ENCODE measurements at places on chromosomes 5 and 9.
A peak's percentile ranks its signal among the peaks of the same experiment; 100 is the strongest.

GRCh38 chr5:33129309-33129708, 311.5 kb upstream of the TARS1 start:
- DNase-seq = no peak

GRCh38 chr5:126100767-126101166, 322.4 kb upstream of the GRAMD2B start:
- DNase-seq = no peak

GRCh38 chr9:101995231-101995630, 256.8 kb upstream of the GRIN3A start:
- peak; percentile 32 for DNase-seq

- DNase-seq = no peak
Observed at GRCh38 chr5:58946230-58946629, 363.4 kb downstream of the RAB3C start.

- no peak for DNase-seq
Observed at GRCh38 chr5:59346982-59347381, 546.5 kb downstream of the PDE4D start.

DNA sequence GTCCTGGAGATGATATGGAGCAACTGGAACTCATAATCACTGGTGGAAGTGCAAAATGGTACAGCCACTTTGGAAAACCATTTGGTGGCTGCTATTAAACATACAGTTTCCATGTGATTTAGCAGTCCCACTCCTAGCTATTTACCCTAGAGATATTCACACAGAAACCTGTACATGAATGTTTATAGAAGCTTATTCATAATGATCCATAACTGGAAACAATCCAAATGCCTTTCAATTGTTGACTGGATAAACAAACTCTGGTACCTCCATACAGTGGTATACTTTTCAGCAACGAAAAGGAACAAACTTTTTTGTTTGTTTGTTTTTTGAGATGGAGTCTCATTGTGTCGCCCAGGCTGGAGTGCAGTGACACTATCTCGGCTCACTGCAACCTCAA, 47.7 kb upstream of the RASGRF2 start:
- no peak for DNase-seq

GRCh38 chr5:132595624-132596023, 38.8 kb downstream of the RAD50 start:
- DNase-seq = no peak

GRCh38 chr5:31280210-31280609, 86.7 kb downstream of the CDH6 start:
- DNase-seq = no peak

- no peak for DNase-seq
Observed at GRCh38 chr5:10894445-10895054, 133.5 kb upstream of the DAP start.

GRCh38 chr5:16143361-16144049, 36.1 kb downstream of the MARCHF11 start:
- no peak for DNase-seq

- no peak for DNase-seq
Observed at GRCh38 chr5:38752622-38753021, 93.2 kb upstream of the OSMR start.

DNA sequence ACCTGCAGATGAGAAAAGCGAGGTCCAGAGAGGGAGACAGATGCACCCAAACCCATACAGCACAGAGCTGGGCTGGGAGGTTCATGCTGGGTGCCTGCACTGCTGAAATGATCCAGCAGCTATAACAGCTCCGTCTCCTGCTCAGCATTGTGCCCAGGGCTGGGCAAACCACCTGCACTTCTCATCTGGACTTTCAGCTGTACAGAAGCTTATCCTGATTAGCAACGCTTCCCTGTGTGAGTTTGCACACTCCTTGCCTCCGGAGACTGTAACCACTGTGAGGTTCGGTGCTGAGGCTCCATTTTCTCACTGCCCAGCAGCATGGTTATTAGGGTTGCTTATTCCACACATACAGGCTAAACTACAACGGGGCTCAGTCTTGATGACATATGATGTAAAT, 326.1 kb downstream of the ASTN2 start:
- DNase-seq = no peak

DNA sequence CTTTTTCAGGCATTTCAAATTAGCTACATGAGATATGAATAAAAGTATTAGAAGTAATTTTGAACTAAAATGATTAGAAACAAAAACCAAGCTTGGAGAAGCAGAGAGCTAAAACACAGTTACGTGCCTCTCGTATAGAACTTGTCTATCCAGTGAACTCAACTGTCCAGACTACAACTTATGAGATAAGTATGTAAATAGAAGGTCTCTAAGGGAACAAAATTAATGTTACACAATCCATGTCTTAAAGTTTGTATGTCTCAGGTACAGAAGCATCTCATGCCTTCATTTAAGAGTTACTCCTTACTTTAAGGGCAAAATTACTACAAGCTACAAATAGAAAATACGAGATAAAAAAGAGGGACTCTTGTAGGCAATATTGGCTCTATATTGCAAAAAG, 316.8 kb downstream of the CETN3 start:
- DNase-seq = no peak

DNA sequence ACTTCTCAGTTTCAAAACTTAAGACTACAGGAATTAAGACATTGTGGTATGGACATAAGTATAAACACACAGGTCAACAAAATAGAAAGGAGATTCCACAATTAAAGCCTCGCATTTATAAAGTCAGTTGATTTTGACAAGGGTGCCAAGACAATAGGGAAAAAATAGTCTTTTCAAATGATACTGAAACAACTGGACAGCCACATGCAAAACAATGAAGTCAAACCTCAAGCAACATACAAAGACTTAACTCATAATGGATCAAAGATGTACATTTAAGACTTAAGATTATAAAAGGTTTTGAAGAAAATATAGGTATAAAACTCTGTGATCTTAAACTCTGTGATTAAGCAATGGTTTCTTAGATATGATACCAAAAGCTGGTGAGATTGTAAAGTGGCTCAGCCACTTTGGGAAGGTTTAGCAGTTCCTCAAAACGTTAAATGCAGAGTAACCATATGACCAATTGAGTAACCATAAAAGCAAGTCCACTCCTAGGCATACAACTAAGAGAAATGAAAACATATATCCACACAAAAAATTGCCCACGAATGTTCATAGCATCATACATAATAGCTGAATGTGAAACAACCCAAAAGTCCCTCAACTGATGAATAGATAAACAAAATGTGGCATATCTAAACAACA, 22.0 kb downstream of the HINT1 start:
- DNase-seq = no peak

GRCh38 chr9:23746317-23746716, 79.7 kb downstream of the ELAVL2 start:
- DNase-seq = no peak

DNA sequence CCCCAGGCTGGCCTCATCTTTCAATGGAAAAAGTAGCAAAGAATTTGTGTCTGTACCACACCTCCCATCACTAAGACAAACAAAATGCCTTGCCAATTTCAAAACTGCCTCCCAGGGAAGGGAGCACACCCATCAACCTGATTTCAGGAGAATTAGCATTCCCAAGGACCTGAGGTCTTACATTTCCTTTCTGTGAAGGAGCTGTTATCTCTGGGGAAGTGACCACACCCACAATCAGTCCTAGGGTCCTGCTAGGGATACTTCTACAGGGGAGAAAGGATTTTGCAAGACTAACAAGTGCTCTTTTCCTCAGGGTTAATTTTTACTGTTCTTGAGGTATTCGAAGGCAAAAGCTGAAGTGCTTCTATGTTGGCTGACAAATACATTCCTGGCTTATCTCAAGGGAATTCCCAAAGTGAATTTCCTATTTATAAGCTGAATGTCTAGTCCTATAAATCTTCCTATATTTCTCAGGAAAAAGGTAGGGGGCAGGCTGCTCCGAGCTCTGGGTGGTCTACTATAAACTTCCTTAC, 97.4 kb upstream of the ITGA1 start:
- no peak for DNase-seq

DNA sequence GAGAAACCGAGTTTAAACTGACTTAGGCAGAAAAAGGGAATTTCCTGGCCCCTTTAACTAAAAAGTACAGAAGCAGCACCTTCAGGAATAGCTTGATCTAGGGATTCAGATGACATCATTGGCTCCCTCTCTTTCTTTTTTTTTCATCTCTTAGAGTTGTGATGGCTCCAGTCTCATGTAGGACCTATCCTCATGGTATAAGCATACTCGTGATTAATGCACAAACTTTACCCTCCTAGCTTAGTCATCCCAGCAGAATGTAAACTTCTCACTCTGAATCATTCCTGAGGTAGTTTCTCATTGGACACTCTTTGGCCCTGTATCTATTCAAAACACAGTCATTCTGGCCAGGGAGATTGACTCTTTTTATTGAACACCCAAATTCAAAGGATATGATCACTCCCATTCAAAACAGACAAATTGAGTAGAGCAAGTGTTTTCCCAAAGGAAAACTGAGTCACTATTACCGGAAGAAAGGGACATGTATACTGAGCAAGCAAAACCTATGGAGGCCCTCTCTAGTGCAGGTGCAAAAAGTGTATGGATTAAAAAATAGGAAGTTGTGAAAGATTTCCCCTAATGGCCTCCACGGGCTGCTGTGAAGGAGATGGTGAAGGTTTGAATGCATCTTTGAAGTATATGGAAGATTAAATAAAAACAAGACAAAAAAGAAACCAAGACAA, 27.6 kb upstream of the SMIM23 start:
- peak; percentile 73 for DNase-seq

DNA sequence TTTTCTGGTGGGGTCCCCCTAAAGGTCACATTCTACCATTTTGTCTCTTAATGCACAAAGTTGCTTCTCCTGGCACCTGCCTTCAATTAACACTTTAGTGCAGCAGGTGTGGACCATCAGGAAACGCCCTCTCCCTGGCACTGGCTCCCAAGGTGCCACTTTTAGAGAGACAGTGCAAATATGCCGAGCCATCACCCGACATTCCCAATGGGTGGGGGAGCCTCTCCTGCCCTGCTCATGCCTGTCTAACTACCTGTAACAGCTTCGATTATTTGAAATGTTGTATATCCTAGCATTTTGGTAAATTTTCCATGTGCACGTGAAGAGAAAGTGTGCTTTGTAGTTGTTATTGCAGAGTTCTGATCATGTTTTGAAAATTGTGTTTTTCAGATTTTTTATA, 13.2 kb upstream of the LRRC14B start:
- no peak for DNase-seq

GRCh38 chr5:76710991-76711390, 4.9 kb upstream of the F2R start:
- no peak for DNase-seq

GRCh38 chr5:55897905-55898304, 46.7 kb downstream of the IL31RA start:
- DNase-seq = peak; percentile 99

DNA sequence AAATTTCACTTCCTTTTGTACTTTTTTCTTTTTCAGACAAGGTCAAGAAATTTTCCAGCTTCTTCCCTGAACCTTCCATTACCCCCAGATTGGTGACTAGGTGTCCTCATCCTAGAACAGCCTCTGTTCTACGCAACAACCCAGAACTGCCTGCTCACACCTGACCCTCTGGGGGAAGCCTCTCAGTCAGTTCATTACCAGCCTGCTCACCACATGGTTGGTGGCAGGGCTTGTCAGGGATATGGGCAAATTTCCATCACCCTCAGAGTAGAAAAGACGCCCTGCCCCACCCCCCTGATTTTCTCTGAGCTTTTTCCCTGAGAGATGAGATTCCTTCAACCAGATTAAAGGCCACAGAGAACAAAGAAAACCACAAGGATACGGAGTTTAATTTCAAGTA, 5.3 kb upstream of the CFAP95 start:
- no peak for DNase-seq

GRCh38 chr5:17260549-17260948, 43.1 kb downstream of the BASP1 start:
- no peak for DNase-seq

GRCh38 chr9:1267141-1267570, 217.0 kb downstream of the DMRT2 start:
- DNase-seq = no peak

DNA sequence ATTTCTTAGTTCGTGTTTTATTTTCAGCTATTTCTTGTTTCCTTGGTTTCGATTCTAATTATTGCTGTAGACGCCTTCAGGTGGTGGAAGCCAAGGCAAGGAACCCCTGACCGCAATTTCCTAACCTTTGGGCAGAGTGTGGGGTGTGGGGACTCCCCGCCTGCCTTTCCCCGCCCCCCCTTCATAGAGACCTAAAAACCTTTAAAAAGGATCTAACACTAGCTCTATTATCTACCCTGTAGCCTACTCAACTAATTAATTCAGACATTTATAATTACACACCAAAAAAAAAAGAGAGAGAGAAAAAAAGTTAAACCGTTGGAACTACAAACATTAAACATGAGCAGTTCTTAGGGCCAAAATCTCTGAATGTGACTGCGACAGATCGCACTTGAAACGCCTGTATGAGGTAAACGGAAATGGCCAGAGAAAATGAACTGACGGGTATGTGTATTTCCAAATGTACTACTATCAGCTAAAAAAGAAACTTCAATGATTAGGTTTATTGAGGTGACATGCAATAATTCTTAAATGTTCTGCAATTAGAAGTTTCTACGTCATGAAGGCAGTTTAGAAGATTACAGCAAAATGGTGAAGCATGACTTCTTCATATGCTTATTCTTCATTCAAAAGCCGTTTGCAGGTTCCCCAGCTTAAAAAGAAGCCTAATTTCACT, 19.0 kb upstream of the FER start:
- DNase-seq = no peak

DNA sequence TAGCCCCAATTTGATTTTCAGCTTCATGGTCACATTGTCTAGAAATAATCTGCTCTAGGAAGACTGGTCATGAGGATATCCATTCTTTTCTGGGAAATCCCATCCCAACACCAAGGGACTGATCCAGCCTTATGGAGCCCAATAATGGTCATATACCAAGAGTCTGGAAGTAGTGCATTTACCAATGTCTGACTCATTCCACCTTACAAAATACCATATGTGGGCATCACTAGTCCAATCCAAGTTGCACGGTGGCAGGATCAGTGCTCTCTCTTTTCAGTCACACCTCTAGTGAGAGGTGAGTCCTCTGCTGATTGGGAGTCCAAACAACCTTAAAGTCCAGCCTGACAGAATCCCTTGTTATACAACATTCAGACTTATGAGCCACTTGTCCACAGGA, 73.7 kb downstream of the FEM1C start:
- no peak for DNase-seq

- DNase-seq = peak; percentile 19
Observed at GRCh38 chr5:114734238-114734637, 372.4 kb downstream of the KCNN2 start.

DNA sequence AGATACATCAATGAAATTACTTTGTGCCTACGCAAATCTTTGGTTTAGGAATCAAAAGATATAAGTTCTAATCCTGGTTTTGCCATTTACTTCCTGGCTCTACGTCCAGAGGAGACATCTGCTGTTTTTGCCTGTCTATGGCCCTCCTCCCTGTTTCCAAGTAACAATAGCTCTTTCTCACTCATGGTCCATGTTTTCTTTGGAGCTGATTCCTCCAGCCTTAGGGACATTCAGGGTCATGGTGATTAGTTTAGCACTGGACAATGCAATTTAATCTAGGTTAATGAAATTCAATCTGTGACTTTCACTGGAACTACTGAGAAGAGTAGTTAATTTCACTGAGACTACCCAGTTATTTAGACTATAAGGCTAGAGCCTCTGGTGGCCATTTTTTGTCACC, 170.6 kb downstream of the SEMA6A start:
- DNase-seq = no peak

GRCh38 chr5:128015978-128016377, 67.6 kb upstream of the SLC12A2 start:
- no peak for DNase-seq

- no peak for DNase-seq
Observed at GRCh38 chr9:135029463-135029862, 58.0 kb upstream of the OLFM1 start.

- DNase-seq = no peak
Observed at GRCh38 chr5:150266871-150267291, 22.7 kb downstream of the CAMK2A start.

Measured in fibroblast of skin of left biceps (primary cell).